Fibroblast of the aortic adventitia (primary cell): ENCODE measurements at places on chromosomes 5 and 9. TPM values are rescaled to one million over a fixed set of nuclear protein-coding genes. Genes with fewer than 3 reads are reported as not detected.

The CXCL14 gene
- 0.18 and 0.33 TPM in 2 replicates for total RNA-seq

The SNCAIP gene
- 0.18 and 0.57 TPM in 2 replicates for total RNA-seq

The PCDHB7 gene
- total RNA-seq: 0.63 and 0.98 TPM in 2 replicates

The ZNF367 gene
- total RNA-seq: 0.33 and 31.3 TPM in 2 replicates

The RAD1 gene
- 14.7 and 38.6 TPM in 2 replicates for total RNA-seq

The GABRG2 gene
- total RNA-seq: not detected in 2 replicates

The ARAP3 gene
- total RNA-seq: 2.6 and 6.2 TPM in 2 replicates

The KCTD16 gene
- 7.4 and 12.6 TPM in 2 replicates for total RNA-seq

The CNTLN gene
- 25.8 and 27.2 TPM in 2 replicates for total RNA-seq

The KIAA1958 gene
- total RNA-seq: 1.4 and 2.9 TPM in 2 replicates

The RAB24 gene
- total RNA-seq: 11.6 and 104 TPM in 2 replicates

The HTR4 gene
- total RNA-seq: 0.18 TPM in 1 of 2 replicates, not detected in the other

The NAA35 gene
- 25.9 and 47.0 TPM in 2 replicates for total RNA-seq

The ARHGAP26 gene
- total RNA-seq: 9.0 and 15.2 TPM in 2 replicates

The ZNF474 gene
- 0.09 TPM in 1 of 2 replicates, not detected in the other for total RNA-seq

The S100Z gene
- total RNA-seq: not detected in 2 replicates

The HMCN2 gene
- total RNA-seq: not detected in 2 replicates

The TICAM2 gene
- 9.1 and 19.1 TPM in 2 replicates for total RNA-seq

The SPATA31D4 gene
- not detected in 2 replicates for total RNA-seq

The ECSCR gene
- 0.36 and 1.1 TPM in 2 replicates for total RNA-seq

The OSMR gene
- 57.2 and 96.7 TPM in 2 replicates for total RNA-seq

The STC2 gene
- total RNA-seq: 48.3 and 400 TPM in 2 replicates

The TMEM215 gene
- total RNA-seq: not detected in 2 replicates

The POU5F2 gene
- total RNA-seq: 1.2 and 3.1 TPM in 2 replicates

The OR1J2 gene
- total RNA-seq: 1.6 TPM in 1 of 2 replicates, not detected in the other

The SHC3 gene
- 26.5 and 28.0 TPM in 2 replicates for total RNA-seq

The RASGEF1C gene
- not detected in 2 replicates for total RNA-seq

The ADAMTS13 gene
- 1.4 and 2.1 TPM in 2 replicates for total RNA-seq
